ENCODE measurements at places on chromosomes 2 and 18.

- no peak for DNase-seq
Observed at GRCh38 chr18:65934874-65935273, 184.1 kb downstream of the CDH7 start.

- no peak for DNase-seq
Observed at GRCh38 chr2:111173856-111174255, 53.1 kb downstream of the BCL2L11 start.

DNA sequence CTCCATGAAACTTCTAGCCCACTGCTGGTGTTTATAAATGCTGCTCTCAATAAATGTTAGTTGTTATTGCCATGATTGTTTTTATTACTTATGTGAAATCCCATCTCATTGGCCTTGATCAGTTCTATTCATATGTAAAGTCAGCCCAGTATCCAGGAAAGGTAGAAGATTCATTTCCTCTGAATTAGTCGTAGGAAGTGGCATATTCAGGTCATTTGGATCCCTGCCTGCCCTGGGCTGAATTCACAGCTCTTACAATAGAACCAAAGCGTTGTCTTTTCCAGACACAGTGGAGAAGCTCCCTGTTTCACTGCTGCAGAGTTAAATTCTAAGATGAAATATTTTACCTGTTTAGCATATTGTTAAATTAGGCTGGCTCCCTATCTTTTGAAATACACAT, 70.3 kb downstream of the MAIP1 start:
- DNase-seq: no peak

GRCh38 chr2:98935777-98936352, at the start of gene CRACDL:
CRACDL (minus strand) TSS chr2:98936225; CDS start chr2:98846800, 89,425 bp downstream.
- no peak for DNase-seq

DNA sequence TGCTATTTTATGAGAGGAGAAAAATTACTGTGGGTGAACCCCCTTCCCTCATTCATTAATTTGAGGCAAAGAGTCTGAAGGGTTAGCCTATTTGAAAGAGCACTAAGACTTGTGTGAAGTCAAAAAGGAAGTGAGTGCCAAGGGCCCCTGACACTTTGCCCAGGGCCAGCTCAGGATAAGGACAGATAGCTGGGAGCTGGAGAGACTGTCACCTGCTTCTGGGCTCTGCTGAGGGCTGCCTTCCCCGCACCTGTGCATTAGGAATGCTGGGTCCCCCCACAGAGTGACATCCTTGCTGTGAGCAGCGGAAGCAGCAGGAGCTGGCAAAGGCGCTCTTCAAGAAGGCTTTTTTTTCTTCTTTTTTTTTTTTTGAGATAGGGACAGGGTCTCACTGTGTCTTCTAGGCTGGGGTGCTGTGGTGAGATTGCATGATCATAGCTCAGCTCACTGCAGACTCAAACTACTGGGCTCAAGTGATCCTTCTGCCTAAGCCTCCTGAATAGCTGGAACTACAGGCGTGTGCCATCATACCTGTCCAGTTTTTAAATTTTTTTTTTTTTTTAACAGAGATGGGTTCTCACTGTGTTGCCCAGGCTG, 148.3 kb downstream of the AQP4 start:
- DNase-seq: no peak

DNA sequence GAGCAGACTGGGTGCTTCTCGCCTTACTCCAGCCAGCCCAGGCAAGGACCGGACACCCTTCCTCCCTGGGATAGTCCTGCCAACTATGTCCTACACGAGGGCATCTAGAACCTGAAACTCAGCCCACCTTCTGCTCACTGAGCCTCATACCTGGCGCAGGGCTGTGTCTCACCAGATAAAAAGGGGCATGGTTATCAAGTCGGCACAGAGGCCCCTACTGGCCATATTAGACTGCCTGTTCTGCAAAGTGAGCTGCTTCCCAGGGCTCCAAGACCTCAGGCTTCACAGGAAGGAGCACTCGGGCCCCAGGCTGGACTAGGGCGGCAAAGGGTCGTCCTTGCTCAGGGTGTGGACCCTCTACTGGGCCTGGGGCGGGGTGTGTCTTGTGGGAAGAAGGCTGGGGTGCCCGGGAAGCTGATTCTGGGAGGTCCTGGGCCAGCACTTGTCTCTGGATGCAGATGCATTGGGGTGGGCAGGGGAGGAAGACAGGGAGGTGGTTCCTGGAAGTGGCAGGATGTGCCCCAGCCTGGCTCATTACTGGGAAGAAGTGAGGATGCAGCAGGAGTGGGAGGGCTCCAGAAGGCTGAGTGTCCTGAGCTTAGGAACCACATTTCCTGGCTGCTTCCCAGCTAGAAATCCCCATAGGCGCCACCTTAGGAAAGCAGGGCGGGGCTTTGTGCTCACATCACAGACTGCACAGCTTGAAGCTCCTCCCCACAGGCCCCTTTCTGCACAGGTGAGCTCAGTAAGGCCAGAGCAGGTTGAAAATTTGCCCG, 19.6 kb downstream of the EHD3 start:
- no peak for DNase-seq

GRCh38 chr2:212733273-212733672, 194.7 kb upstream of the ERBB4 start:
- DNase-seq: no peak

- DNase-seq: no peak
Observed at GRCh38 chr2:58896638-58897037, 655.5 kb upstream of the FANCL start.

- DNase-seq: no peak
Observed at GRCh38 chr18:10346749-10347415, 107.6 kb upstream of the APCDD1 start.

DNA sequence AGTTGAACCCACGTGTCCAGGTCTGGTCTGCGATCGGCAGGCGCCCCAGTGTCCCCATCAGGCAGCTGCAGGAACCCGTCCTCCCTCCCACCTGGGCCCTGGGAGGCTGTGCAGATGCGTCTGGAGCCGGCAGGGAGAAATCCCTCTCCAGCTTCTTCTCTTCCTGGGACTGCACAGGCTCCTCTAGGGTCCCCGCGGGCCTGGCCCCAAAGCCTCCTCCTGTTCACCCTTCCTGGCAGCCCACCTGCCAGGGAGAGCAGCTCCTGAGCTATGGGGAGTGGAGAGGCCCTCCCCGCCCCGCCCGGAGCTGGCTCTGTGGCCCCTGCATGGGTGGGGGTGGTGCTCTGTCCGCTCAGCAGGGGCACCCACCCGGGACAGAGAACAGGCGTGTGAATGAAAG, 179.2 kb upstream of the ALKAL2 start:
- no peak for DNase-seq

DNA sequence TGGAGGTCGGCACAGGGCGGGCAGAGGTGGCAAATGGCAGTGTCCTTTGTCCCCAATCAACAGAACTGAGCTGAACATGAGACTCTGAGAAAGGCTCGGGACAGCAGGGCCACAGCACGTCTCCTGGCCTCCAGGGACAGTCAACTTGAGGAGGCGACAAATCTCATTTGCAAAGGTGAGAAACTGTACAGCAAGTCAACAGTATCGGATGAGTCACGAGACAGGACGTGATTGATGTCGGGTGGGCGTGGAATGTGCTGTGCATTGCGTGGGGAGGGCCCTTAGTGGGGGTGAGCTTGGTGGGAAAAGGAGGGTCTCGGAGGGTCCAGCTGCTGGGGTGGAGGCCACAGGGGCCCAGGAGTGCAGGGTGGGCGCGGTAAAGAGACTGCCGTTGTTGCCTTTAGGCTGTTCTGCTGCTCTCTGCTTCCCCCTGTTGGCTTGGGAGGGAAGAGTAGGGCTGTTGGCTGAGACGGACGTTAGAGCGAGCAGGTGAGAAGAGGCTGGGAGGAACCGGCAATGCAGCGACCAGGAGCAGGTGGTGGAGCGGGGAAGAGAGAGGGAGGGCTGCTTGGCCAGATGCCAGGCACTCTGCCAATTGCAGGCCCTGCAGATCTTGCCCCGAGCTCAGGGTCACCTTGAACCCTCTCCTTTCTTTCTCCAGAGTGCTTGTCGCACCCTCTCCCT, 164.3 kb downstream of the BCL2 start:
- DNase-seq: peak; percentile 69

DNA sequence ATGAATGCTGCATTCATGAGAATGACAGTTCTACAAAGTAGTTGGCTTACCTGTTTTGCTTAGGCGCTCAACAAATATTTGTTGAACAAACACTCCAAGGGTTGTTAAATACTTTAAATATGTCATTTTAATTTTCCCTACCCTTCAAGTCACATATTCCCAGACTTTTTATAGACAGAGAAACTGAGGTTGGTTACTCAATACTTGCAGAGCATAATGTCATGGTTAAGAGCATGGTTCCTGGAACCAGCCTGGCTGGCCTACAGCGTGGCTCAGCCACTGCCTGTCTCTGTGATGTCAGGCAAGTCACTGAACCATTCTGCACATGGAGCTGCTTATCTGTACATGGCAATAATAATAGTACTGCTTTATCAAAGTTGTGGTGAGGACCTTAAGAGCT, 120.0 kb upstream of the STK17B start:
- no peak for DNase-seq

- DNase-seq: no peak
Observed at GRCh38 chr2:167965907-167966761, 281.3 kb downstream of the STK39 start.

- DNase-seq: no peak
Observed at GRCh38 chr2:8653485-8653884, 28.4 kb upstream of the ID2 start.

DNA sequence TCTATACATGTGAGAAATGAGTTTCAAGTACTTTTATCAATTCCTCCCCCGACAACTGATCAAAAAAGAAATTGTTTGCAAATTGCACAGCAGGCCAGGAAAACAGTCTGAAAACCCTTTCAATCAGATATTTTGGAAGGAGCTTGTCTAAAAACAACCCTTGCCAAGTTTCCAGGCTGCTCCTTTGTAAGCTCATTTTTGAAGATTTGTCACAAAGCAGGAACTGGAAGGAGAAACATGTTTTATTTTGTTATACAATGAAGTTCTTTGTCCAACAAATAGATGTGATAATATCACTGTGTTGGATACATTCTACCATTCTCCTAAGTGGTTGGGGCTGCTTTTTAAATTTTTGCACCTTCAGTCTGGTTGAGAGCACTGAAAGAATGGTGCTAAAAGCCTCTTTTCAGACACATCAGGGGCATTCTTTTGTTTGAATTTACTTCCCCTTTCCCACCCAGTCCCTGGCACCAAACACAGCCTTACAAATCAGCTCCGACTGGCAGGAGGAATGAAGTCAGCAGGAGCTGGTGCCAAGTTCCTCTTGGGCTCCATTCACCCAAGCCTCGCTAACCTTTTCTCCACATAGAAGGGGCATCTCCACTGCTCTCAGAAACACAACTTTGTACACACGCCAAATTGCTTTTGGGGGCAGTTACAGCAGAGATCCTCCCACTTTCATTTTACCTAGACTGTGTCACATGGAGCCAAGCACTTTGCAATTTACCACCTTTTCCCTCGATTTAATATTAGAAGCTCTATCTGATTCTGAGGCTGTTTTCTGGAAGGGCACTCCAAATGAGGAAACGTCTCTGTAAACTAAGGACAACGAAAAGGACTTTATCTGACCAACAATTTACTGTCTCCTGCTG, 88.0 kb downstream of the C1D start:
- DNase-seq: no peak

- DNase-seq: no peak
Observed at GRCh38 chr2:145012214-145012670, 492.3 kb upstream of the ZEB2 start.

DNA sequence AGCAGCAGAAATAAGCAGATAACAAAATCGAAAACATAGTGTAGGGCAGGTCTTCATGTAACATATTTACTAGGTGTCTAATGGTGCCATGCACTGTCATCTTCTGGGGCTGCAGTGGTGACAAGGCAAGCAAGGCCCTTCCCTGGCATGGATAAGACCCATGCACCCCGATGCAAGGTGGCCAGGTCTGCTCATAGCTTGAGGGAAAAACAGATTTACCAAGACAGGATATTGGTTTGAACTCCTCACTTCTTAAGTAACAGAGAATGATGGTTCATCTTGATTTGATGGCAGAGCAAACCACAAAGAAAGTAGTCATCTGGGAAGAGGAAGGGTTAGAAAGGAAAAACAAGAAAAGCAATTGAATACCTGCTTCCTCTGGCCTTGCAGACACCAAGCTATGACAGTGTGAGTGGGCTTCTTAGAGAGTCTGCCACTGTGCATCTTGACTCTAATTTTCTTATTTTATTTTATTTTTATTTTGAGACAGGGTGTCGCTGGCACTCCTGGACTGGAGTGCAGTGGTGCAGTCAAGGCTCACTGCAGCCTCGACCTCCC, 35.8 kb upstream of the EML6 start:
- DNase-seq: no peak

GRCh38 chr2:107737756-107738155, 88.9 kb upstream of the RGPD4 start:
- no peak for DNase-seq

- no peak for DNase-seq
Observed at GRCh38 chr2:240948905-240949790, 43.0 kb downstream of the CROCC2 start.

DNA sequence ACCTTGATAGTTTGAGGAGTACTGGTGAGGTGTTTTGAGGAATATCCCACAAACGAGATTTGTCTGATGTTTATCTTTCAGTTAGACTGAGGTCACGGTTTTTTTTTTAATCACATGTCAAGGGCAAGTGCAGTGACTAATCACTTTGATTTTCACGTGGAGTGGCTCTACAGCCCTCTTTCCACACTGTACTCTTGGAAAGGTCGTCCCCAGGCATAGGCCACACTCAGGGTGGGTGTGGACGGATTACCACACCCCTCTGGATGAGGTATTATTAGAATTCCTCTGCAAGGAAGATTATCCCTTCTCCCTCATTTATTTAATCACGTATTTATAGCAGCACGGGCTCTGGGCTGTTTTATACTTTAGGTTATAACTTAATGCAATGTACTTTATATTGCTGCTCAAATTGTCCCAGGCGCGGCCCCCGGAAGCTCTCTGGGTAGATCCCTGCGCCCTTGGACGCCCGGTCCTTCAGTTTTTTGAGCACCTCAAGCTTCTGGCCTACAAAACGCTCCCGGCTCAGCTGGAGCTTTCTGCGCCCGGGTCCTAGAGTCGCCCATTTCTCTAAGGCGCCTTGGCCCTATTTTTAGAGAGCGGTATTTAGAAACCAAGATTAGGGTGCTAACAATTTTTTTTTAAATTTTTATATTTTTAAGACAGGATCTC, 515 bp upstream of the PLEKHB2 start:
- DNase-seq: no peak

- DNase-seq: no peak
Observed at GRCh38 chr2:241048949-241049343, 50.5 kb downstream of the SNED1 start.

- DNase-seq: no peak
Observed at GRCh38 chr18:70276416-70277191, 12.2 kb upstream of the SOCS6 start.

DNA sequence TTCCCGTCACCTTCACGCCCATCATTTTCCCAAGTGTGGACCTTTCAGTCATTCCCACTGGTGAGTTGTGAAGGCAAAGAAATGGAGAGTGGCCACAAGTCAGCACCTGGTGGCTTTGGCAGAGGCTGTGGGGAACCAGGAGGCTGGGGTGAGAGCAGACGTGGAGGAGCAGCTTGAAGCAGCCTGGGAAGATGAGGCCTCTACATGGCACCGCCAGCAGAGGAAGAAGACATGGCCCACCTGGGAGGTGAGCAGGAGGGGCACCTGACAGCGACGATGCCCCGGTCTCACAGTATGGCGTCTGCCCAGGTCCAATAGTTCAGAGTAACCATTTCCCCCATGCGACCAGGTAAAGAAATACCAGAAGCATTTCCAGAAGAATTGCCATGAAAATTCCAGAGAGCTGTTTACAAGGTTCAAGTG, 69.0 kb downstream of the TPO start:
- DNase-seq: no peak

GRCh38 chr2:220001751-220002150, 374.3 kb downstream of the SLC4A3 start:
- no peak for DNase-seq

GRCh38 chr18:45806226-45806625, 19.2 kb upstream of the SIGLEC15 start:
- DNase-seq: no peak

All from stimulated activated CD4-positive, alpha-beta T cell treated with anti-CD3 and anti-CD28 coated beads, Interleukin-12 subunit alpha, Interleukin-12 subunit beta, amount 100 ng/mL, for 48 hours (primary cell).